Posterior cingulate gyrus (tissue), 11 donors: ENCODE measurements at places on chromosomes 16 and 17.

GRCh38 chr17:17661134-17661533, 20.1 kb upstream of the RAI1 start:
- peak; percentile 40 for DNase-seq

GRCh38 chr16:30459456-30459855, 13.1 kb upstream of the ITGAL start:
- DNase-seq, result no peak

DNA sequence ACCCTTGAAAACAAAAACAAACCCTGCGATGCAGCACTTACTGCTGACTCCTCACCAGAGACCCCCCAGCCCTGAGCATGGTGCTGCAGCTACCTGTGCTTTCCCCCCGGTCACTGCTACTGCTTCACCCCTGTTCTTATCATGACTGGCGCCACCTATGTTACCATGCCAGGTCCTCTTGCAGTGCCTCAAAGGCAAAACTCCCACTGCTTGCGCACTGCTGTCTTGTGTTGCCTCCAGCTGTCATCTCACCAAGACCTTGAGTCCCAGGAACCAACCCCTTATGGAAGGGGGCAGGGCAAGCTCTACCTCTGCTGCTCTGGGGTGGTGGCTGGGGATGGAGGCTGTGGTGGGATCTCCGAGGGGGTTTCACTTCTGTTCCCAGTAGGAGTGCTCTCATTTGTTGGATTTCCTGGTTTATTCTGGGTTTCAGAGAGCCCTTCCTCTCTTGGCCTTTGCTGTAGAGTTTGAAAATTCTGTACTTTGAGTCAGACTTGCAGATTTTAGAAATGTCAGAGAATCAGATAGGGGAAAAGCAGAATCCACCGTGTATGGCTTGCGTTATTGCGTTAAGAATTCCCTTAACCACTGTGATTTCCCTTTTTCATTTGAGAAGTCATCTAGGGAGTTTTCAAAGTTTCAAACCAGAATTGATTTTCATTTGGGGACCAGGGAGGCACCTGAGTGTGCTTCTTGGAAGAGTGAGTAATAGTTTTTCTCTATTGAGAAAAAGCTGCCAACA, 96.6 kb downstream of the SPECC1 start:
- no peak for DNase-seq

DNA sequence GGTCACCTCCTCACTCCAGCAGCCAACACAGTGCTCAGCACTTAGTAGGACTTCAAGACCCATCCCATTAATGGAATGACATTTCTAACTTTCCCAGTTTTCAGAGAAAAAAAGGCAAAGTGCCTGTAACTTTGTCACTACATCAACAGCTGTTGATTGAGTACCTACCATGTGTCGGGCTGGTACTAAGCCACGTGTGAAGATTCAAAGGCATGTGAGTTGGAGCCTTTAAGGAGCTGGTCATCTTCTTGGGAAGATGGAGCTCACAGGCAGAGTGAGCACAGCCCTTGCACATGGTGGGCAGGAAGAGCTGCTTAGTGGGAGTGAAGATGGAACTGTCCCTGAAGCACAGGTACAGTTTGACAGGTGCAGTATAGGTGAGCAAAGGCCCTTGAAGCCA, 88.6 kb downstream of the GNAO1 start:
- DNase-seq, result no peak

GRCh38 chr16:3641801-3642396, 12.6 kb upstream of the DNASE1 start:
- no peak for DNase-seq

GRCh38 chr17:39769974-39770587, 32.3 kb downstream of the GRB7 start:
- DNase-seq, result no peak
